ENCODE measurements at places on chromosomes 1 and 21.

GRCh38 chr1:93256433-93256832, 75.9 kb downstream of the CCDC18 start:
- no peak for DNase-seq

DNA sequence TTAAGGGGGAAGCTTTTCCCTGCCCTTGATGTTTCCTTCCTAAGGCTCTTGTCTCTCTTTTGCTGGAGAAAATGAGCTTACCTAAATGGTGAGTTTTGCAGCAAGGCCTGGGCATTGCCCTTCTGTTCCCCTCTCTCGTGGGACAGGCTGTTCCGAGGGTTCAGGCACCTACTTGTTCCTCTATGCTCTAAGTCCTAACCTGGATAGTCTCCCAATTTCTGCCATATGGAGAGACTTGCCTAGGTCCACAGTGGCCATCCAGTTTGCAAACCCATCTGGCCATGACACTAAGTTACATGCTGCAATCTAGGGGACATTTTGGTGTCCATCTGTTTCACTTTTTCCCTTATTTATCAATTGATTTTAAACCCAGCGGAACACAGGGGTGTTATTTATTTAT, 192.0 kb upstream of the KIAA0040 start:
- no peak for DNase-seq

- DNase-seq: no peak
Measured at GRCh38 chr1:205380882-205381281, 24.2 kb upstream of the KLHDC8A start.

GRCh38 chr1:111204983-111205713, 4.7 kb upstream of the DENND2D start:
- no peak for DNase-seq

DNA sequence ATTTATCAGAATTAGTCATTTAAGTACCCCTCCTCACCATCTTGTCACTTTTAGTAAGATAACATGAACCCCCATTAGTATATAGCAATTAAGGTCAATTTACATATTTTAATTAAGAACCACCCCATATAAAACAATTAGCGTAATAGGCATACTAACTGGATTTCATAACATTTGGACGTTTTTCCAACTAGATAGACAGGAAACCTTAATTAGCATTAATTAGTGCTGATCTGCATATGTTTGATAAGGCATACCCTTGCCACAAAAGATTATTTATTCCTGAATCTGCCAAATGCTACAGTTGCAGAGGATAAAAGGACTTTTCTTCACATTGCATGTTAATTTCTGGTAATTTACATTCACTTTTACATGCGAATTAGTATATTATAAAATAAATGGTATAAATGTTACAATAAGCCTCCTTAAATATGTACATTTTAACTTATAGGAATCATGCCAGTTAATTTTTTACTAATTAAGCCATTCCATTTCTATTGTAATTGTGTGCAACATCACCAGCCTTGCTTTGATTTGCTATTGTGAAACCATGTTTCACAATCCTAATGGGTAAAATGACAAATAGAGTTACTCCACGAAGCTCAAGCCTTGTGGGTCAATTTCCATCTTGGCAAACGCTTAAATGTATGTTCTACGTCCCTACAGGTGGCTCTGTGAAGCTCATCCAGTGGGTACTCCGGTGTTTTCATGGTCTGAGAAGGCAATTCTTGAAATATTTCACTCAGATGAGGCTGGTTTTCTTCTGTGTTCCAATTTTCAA, 469.6 kb downstream of the DPYD start:
- no peak for DNase-seq

GRCh38 chr21:34284666-34285065, 79.1 kb upstream of the KCNE2 start:
- no peak for DNase-seq

- DNase-seq: no peak
Measured at GRCh38 chr1:164510435-164510834, 48.5 kb upstream of the PBX1 start.

DNA sequence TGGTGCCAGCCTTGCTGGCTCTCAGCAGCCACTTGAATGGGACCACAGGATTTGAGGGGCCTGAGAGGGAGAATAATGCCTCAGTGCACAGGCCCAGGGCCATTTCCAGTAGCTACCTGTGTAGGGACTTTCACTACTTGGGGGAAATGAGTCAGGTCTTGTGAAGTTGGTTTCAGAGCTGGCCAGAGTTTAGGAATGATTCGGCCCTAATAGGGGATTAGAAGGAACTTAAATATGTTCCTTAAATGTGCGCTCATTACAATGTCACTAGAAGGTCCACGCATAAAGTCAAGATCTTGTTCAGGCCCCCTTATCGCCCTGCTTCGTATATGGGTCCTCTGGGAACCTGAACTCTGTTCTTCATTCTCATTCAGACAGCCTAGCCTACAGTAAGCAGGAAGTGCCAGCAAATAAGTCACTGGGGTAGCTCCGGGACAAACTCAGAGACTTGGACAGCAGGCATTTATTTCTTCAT, 5.6 kb upstream of the AKR1A1 start:
- DNase-seq: no peak

- no peak for DNase-seq
Measured at GRCh38 chr21:42209801-42210479, 9.0 kb upstream of the ABCG1 start.

DNA sequence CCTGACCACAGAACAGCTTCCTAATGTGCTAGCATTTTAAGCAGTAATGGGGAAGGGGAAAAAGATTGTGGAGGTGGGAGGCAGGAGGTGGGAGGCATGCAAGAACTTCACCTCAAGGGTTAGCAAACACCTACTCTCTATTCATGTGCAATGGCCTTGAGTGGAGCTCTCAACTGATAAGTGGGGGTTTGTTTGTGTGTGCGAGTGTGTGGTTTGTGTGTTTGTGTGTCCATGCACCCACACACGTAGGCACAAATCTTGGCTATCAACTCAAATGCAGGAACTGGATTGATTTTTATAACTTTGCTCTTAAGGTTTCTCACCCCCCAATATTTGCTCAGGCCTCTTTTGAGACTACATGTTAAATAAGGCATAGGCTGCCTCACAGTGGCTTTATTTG, 78.6 kb downstream of the SYT6 start:
- no peak for DNase-seq

GRCh38 chr1:95561346-95561745, 327.3 kb downstream of the RWDD3 start:
- peak; percentile 87 for DNase-seq

- DNase-seq: no peak
Measured at GRCh38 chr1:224245188-224245587, 62.1 kb downstream of the DEGS1 start.

DNA sequence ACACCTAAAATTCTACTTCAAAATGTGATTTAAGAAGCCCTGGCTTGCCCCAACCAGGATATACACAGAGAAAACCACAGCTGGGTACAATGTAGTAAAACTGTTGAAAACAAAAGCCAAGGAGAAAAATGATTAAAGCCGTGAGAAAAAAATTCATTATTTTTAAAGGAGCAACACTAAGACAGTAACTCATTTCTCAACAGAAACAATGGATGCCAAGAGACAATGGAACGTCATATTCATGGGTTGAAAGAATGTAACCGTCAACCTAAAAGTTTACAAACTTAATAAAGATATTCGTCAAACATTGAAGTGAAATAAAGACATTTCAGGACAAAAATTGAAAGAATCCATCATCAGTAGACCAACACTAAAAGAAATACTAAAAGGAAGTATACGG, 340.9 kb downstream of the KIF26B start:
- no peak for DNase-seq

GRCh38 chr1:11434501-11434900, 44.5 kb upstream of the DISP3 start:
- peak; percentile 81 for DNase-seq

DNA sequence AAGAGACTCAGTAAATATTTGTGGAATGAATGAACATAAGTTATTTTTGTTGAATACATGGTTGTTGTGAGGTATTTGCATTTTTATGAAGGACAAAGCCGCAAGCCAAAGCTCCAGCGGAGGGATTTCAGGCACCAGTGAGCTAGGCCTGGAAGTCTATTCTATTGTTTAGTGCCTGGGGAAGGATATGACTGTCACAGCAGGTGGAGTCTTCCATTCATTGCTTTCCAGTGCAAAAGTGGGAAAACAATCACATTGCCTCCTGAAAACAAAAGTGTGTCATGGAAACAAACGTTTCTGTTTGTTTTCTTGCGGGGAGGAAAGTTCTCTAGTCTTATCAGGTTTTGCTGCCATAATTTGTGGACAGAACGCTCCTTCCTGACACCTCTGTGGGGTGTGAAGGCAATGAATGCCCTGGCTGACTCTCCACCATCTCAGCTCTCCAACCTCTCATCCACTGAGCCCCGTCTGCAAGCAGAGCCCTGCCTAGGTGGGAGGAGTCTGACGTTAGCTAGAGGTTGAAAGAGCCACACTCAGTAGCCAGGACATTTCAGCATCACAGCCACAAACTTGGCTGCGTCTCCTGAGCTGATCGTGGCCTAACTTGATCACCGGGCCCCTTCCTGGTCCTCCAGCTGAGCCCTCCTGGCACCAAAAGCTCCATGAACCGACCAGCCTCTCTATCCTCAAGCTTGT, 739.1 kb downstream of the MATN1 start:
- peak; percentile 59 for DNase-seq

DNA sequence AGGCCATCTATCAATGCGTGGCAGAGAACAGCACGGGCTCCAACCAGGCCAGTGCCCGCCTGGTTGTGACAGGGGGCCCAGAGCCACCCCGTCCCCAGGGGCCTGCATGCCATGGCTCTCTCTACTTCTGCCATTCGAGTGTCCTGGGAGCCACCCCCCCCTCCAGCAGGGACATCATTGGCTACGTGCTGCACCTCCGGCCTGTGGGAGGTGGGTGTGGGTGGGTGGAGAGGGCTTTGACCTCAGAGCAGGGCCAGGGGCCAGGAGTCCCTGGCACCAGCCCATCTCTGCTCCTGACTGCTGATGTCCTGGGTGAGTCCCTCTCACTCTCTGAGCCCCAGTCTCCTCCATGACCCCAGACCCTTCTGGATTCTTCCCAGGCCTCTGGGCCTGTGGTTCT, 25.3 kb downstream of the SLC27A3 start:
- DNase-seq: no peak

DNA sequence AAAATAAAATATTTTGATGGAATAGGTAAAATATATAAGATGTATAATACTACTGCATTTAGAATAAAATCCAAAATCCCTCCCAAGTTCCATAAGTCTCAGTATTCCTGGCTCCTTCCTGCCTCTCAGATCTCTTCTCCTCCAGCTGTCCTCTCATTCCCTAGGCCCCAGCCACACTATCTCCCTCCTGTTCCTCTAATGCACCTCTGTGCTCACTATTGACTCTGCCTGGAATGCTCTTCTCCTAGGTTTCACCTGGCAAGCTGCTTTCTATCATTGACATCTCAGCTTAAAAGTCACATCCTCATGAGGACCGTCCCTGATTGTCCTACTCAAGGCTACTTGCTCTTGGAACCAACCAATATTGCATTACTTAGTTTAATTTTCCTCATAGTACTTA, 7.2 kb downstream of the NME7 start:
- DNase-seq: no peak

GRCh38 chr1:58290685-58291372, 255.7 kb downstream of the OMA1 start:
- DNase-seq: peak; percentile 27

GRCh38 chr21:37525810-37526209, 159.2 kb downstream of the DYRK1A start:
- DNase-seq: no peak

GRCh38 chr1:62799688-62800087, 15.8 kb downstream of the ATG4C start:
- no peak for DNase-seq

DNA sequence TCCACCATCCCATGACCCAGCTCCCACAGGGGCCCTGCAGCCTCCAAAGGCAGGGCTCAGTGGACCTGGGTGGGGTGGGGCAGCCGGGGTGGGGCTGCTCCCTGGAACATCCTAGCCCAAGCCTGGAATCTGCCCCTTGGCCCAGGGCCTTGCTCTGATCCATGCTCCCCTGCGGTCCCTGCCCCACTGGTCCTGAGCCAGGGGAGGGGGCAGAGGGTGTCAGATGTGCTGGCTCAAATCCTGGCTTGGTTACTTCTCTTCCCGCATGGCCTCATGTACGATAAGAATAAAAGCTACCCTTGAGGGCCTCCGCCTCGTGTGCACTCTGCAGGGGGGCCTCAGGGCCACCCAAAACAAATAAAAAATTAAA, 819 bp downstream of the SLC25A34 start:
- peak; percentile 13 for DNase-seq

GRCh38 chr1:59078070-59078800, 218.7 kb upstream of the FGGY start:
- peak; percentile 95 for DNase-seq

- DNase-seq: peak; percentile 72
Measured at GRCh38 chr1:117928881-117929342, 509 bp downstream of the GDAP2 start.

- DNase-seq: no peak
Measured at GRCh38 chr21:46622226-46622625, 13.2 kb upstream of the PRMT2 start.

DNA sequence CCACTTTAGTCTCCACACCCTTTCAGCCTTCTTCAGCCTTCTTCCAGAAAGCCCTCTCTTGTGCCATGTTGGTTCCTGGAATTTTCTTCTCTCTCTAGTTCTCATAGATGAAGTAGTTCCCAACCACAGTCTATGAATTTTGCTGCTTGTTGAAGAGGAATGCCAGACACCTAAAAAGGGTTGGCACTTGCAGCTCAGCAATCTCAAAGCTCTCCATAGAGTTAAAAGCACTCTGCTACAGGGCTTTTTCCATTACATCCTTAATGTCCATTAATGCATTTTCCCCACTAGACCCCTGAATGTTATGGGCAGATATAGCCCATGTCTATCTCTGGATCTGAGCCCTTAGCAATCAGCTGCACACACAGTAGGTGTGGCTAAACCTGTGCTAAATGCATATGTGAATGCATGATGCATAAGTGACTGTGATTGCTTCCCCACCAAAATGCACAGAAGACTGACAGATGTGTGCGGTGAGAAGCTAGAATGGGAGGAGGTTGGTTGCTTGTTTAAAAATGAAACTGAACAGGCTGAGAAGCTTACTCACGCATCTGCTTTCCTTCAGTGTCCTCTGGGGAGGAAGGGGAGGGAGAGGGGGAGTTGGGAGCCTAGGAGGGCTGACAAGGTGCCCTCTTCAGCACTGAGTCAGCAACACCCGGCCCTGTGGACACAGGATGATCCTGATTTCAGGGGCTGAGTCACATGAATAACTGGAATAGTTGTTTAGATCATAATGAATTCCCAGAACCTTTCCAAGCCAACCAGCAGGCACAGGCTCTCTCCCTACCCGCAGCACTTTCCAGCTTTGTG, 146.1 kb upstream of the FGGY start:
- no peak for DNase-seq

- no peak for DNase-seq
Measured at GRCh38 chr1:241557031-241557430, 24.9 kb downstream of the KMO start.

- peak; percentile 33 for DNase-seq
Measured at GRCh38 chr1:197526736-197527371, 248.4 kb downstream of the DENND1B start.

- no peak for DNase-seq
Measured at GRCh38 chr1:51268634-51269033, 32.6 kb downstream of the RNF11 start.
